ENCODE measurements at places on chromosomes 3 and 15. TPM values are rescaled to one million over a fixed set of nuclear protein-coding genes. Genes with fewer than 3 reads are reported as not detected.

The MYZAP gene
- 7.4 TPM for polyA plus RNA-seq

The CCDC39 gene
- 5.0 TPM for polyA plus RNA-seq

The ARRDC4 gene
- polyA plus RNA-seq: 26.0 TPM

The SPTBN5 gene
- polyA plus RNA-seq: 1.5 TPM

The NPAP1 gene
- 0.14 TPM for polyA plus RNA-seq

The NR1I2 gene
- polyA plus RNA-seq: 0.54 TPM

The BFSP2 gene
- not detected for polyA plus RNA-seq

The FANCD2 gene
- 19.5 TPM for polyA plus RNA-seq

The C3orf85 gene
- polyA plus RNA-seq: 16.6 TPM

The ADAMTS17 gene
- 2.1 TPM for polyA plus RNA-seq

The IGSF11 gene
- 5.0 TPM for polyA plus RNA-seq

The CPOX gene
- polyA plus RNA-seq: 20.9 TPM

The RETNLB gene
- polyA plus RNA-seq: not detected

The SLCO2A1 gene
- polyA plus RNA-seq: 15.9 TPM

The HTR3E gene
- not detected for polyA plus RNA-seq

The BOC gene
- polyA plus RNA-seq: 24.0 TPM

The TBCCD1 gene
- polyA plus RNA-seq: 19.7 TPM
